ENCODE measurements at places on chromosomes 5 and 9. TPM values are rescaled to one million over a fixed set of nuclear protein-coding genes. Genes with fewer than 3 reads are reported as not detected.

The IL12B gene
- 0.73 TPM for total RNA-seq

GRCh38 chr5:67154556-67155206 lies 41.9 kb downstream of the CD180 start:
- DNase-seq = no peak
- H3K36me3 ChIP-seq = peaks cover 13% of the 10 kb centered on the region

DNA sequence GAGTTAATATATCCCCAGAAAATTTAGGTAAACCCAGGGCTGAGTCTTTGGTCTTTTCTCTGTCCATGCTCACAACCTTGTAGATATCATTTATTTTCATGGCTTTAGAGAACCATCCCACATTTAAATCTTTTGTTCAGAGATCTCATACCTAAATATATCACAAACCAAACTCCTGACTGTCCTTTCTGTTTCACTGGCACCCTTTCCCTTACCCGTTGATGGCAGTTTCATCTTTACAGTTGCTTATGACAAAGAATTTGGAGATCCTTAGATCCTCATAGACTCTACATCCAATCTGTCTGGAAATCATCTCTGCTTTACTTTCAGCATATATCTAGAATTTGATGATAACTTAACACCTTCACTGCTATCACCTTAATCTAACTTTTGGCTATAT lies 19.2 kb downstream of the RNF180 start:
- no peaks in the 10 kb centered on the region for H3K4me1 ChIP-seq
- no peak for DNase-seq
- H3K27me3 ChIP-seq = no peaks in the 10 kb centered on the region
- no peak overlapping the region for H3K4me3 ChIP-seq
- no peak overlapping the region for H3K27ac ChIP-seq

The CDO1 gene
- total RNA-seq = not detected

DNA sequence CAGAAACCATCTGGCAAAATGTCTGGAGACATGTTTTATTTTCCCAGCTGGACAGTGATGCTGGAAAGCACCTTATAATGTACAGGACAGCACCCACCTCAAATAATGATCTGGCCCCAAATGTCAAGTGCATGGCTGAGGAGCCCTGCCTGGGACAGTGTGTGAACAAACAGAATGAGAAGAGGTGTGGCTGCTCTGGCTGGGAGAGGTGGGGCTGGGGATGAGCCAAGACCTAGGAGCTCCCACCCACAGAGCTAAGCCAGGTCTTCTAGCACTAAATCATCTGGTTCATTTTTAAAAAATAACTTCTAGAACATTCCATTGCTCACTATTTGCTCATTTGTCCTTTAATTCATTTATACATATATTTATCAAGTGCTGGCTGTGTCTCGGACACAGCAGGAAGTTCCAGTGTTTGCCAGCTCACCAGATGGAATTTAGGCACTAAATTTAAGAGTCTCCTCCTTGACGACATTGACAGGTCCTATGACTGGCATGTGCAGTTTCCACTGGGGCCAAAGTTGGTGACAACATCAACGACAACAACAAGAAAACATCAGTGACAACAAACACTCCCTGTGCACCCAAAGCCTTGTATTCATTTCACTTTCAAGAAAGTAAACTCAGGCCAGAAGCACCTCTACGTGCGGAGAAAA lies 59.1 kb downstream of the GTF3C4 start:
- H3K4me1 ChIP-seq = no peaks in the 10 kb centered on the region
- peaks cover 9% of the 10 kb centered on the region for H3K27me3 ChIP-seq
- no peak for DNase-seq
- H3K27ac ChIP-seq = no peak overlapping the region
- H3K36me3 ChIP-seq = no peaks in the 10 kb centered on the region

The NANS gene
- total RNA-seq = 21.6 TPM

The SAPCD2 gene
- total RNA-seq = 0.81 TPM

All from activated B cell treated with CpG ODN at 0.5 μM for 24 hours (primary cell).